ENCODE measurements at places on chromosomes 13 and 19. TPM values are rescaled to one million over a fixed set of nuclear protein-coding genes. Genes with fewer than 3 reads are reported as not detected.
A peak's percentile ranks its signal among the peaks of the same experiment; 100 is the strongest.

GRCh38 chr19:3320354-3320670 is 46.1 kb upstream of the NFIC start:
- no peak for DNase-seq

DNA sequence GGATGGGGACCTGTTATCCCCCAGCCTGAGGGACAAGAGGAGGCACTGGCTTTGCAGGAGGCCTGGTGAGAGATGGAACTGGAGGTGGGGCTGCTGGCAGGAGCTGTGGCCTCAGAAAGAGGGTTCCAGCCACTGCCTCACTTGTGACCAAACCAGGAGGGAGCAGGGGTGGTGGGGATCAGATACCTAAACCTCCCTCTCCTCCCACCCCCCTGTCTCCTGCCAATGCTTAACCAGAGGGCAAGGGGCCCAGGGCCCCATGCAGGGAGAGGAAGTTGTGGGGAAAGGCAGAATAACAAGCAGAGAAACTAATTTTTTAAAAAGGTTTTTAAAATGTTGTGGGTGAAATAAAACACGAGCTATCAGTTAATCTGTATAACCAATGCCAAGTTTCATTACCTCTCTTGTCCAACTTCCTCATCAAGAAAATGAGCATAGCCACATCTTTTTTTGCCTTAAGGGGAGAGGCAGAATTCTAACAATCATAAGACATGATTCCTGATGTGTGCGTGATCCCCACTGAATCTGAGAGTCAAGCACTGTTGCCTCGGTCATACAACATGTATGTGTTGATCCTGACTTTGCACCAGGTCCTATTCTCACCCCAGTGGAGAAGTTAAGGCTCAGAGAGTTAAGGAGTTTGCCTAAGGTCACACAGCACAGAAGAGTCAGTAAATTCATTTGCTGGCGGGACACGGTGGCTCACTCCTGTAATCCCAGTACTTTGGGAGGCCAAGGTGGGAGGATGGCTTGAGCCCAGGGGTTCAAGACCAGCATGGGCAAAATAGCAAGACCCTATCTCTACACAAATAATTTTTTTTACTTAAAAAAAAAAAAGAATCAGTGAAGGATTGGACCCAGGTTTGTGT is 12.9 kb downstream of the FXYD5 start:
- peak; percentile 16 for DNase-seq

DNA sequence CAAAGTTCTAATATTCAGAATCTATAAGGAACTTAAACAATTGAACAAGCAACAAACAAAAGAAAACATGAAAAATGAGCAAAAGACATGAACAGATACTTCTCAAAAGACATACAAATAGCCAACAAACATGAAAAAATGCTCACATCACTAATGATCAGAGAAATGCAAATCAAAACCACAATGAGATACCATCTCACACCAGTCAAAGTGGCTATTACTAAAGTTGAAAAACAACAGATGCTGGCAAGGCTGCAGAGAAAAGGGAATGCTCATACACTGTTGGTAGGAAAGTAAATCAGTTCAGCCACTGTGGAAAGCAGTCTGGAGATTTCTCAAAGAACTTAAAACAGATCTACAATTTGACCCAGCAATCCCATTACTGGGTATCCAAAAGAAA is 74.3 kb downstream of the CRYL1 start:
- no peak for DNase-seq

DNA sequence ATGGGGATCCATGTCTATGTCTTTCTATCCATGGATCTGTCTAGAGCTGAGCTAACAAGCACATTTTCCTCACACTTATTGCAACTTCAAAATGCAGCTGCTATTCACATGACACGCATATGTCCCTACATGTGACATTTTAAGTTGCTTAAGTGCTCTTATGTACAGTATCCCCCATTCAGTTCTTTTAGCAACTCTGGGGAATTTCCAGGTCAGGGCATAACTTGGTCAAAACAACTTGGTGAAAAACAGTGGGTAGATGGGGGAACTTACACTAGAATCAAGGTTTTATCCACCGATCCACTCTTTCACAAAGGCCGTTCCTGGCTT is 73.0 kb downstream of the COL4A1 start:
- DNase-seq = no peak

DNA sequence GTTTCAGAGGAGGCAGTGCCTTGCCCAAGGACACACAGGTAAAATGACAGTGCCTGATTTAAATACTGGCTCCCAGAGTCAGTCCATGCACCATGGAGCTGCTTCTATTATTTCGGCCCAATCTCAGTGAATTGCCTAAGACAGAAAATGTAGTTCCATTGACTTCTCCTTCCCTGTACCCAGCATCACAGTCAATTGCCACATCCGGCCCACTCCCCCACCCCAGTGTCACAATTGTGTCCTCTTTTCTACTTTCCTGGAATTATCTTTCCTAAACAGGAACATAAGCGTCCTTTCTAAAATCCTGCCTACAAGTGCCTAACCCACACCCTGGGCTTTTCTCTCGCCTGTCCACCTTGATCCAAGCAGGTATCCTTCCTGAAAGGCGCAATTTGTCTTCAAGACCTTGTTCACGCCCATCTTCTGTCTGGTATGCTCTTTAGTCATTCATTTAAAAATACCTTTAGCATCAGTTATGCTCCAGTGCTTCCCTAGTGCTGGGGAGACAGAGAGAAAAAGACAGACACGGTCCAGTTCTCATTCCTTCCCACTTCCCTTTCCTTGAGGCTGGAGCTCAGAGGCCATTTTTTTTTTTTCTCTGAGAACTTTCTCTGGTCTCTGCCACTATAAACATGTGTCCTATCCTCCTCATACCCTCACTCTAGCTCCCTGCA is 411.4 kb downstream of the LIG4 start:
- DNase-seq = no peak

- no peak for DNase-seq
Measured at GRCh38 chr19:50548191-50549058, 19.8 kb downstream of the LRRC4B start.

DNA sequence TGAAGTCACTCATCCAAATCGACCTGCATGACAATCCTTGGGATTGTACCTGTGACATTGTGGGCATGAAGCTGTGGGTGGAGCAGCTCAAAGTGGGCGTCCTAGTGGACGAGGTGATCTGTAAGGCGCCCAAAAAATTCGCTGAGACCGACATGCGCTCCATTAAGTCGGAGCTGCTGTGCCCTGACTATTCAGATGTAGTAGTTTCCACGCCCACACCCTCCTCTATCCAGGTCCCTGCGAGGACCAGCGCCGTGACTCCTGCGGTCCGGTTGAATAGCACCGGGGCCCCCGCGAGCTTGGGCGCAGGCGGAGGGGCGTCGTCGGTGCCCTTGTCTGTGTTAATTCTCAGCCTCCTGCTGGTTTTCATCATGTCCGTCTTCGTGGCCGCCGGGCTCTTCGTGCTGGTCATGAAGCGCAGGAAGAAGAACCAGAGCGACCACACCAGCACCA is 5.9 kb downstream of the SLITRK5 start:
- DNase-seq = no peak

- no peak for DNase-seq
Measured at GRCh38 chr19:9018163-9018875, 8.1 kb upstream of the MUC16 start.

DNA sequence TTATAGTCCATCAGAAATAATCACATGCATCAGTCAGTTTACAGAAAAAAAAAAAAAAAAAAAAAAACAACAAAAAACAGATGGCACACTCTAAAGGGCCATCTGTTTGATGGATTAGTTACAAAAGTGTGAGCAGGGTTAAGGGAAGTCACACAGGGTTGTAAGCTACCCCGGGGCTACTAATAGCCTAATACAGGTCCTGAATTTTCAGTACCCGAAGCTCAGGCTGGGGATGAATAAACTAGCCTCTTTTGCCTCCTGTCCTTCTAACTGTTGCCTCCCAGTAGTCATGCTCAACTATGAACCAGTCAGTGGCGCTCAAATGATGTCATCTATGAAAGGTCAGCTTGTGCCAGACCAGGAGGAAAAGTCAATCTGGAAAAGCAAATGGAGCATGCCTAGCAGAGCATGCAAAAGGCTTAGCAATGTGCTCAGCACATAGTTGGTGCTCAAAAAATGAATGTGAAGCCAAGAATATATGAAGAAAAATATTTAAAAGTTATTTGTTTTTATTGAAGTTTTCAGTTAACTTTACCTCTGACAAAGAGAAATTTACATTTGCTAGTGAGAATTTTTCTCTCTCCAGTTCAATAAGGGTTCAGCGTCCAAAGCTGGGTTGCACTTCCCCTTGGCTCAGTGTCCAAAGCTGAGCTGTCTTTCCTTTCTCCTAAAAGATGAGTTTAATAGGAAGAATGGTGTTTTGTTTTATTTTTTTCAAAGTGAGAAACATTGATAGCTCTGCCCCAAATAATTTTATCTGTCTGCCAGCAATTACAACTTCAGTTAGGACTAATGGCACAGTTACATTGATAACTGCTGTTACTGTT is 30.8 kb upstream of the LRCH1 start:
- DNase-seq = no peak

GRCh38 chr19:32811151-32811550 is 58.4 kb downstream of the SLC7A9 start:
- no peak for DNase-seq

- DNase-seq = no peak
Measured at GRCh38 chr13:30704596-30704995, 30.7 kb upstream of the ALOX5AP start.

- DNase-seq = no peak
Measured at GRCh38 chr13:33229446-33230177, 55.9 kb downstream of the STARD13 start.

ZNF256 gene
- 6.9 TPM for total RNA-seq

LIM2 gene
- total RNA-seq = 2.1 TPM

CA11 gene
- total RNA-seq = 4.9 TPM
